ENCODE measurements at places on chromosomes 5 and 9.
A peak's percentile ranks its signal among the peaks of the same experiment; 100 is the strongest.

GRCh38 chr9:131951905-131952304 is 127.8 kb downstream of the MED27 start:
- DNase-seq: no peak

GRCh38 chr5:169707686-169708085 is 70.6 kb downstream of the DOCK2 start:
- DNase-seq: no peak

GRCh38 chr9:122355336-122355875 is 15.4 kb upstream of the PTGS1 start:
- no peak for DNase-seq

- DNase-seq: peak; percentile 33
Observed at GRCh38 chr5:151154931-151155774, 2.4 kb downstream of the ANXA6 start.

DNA sequence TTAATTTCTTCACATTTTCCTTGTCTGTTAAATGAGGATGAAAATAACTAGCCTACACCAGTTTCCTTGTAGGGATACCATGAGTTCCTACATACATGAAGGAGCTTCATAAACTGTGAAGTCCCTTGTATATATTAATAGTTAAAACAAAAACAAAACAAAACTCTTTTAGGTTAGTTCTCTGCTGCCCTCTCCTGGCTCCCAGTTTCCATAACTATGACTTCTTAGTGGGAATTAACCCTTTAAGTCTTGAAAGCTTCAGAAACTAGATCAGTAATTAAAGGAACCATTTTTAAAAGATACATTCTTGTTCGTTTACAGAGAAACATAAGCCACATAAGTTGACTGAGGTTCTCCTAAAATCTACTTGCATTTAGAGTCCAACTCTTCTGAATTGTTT is 500.0 kb upstream of the C9orf72 start:
- no peak for DNase-seq

DNA sequence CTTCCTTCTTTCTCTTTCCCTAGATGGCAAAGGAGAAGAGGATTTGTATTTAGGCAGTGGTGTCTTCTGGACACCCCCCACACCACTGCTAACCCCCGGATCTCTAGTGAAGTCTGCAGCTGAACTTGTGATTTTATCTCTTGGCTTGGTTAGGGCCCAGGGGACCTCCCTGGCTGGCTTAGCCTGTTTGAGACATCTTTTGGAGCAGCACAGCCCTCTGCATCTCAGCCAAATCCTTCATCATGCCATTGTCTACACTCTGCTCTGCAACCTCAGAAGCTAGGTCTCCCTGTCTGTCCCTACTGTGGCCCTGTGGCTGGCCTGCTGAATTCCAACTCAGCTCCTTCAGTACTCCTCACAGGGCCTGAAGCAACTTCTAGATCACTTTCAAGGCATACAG is 81.7 kb downstream of the MUSK start:
- no peak for DNase-seq

DNA sequence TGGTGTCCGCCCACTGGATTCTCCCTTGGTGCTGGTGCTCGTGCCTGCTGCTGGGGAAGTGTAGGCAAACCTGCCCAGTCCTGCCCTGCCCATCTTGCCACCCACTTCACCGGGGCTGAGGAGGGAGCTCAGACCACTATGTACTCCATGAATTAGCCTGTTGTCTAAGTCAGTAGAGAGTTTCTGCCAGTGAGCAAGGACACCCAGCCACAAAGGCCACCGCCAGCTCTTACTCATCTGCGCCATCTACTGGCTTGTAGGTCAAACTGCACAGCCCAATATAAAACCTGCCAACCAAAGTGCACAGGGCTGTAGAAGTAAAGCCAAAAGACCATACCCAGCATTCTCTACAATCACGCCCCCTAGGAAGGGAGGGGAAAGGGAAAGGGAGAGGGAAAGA is 102.3 kb downstream of the GLIS3 start:
- DNase-seq: no peak

- DNase-seq: no peak
Observed at GRCh38 chr5:81552852-81553566, 159.1 kb upstream of the ACOT12 start.

- DNase-seq: no peak
Observed at GRCh38 chr9:18281291-18281690, 192.7 kb upstream of the ADAMTSL1 start.

DNA sequence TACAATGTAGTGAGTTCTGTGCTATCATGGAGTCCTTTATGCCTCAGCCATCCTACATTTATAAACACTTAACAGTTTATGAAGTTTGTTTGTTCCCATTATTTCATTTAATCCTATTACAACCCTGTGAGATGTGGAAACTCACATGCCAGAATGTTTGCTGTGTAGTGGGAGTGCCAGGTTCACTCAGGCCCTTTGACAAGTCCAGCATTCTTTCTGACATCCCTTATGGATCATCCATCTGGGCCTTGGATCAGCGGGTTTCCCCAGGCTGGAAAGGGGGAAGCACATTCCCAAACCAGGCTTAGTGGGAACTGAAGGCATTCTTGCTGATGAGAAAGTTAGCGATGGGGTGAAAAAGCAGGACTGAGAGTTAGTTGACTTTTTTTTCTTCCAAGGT is 128.1 kb upstream of the OTULINL start:
- DNase-seq: no peak

DNA sequence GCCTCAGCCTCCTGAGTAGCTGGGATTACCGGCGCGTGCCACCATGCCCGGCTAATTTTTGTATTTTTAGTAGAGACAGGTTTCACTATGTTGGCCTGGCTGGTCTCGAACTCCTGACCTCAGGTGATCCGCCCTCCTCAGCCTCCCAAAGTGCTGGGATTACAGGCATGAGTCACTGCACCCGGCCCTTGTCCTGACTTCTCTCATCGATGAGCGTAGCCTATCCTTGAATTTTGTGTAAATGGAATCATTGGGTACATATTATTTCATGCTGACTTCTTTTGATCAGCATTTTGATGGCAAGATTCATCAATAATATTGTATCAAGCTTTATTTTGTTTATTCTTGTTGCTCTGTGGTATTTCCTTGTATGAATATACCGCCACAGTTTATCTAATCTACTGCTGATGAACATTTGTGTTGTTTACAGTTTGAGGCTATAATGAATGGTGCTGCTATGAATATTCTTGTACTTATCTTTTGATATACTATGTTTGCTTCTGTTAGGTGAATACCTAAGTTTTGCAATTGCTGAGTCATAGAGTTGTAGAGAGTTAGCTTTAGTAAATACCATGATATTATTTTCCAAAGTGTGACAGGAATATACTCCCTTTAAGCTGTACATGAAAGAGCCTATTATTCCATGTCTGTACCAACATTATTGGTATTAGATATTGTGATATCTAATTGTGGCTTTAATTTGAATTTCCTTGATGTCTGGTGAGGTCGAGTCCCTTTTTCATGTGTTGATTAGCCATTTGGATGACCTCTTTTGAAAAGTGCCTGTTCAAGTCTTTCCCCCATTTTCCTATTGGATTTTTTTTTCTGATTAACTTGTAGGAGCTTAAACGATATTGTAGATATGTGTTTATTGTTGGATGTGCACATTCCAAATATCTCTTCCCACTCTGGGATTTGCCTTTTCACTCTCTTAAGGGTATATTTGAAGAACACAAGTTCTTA is 107.5 kb downstream of the RGS3 start:
- no peak for DNase-seq

GRCh38 chr9:134188386-134189144 is 24.2 kb upstream of the RNU6ATAC start:
- DNase-seq: no peak

- DNase-seq: no peak
Observed at GRCh38 chr5:10266137-10266536, 16.1 kb downstream of the CCT5 start.

- DNase-seq: no peak
Observed at GRCh38 chr9:98856982-98857381, 49.5 kb downstream of the GALNT12 start.

DNA sequence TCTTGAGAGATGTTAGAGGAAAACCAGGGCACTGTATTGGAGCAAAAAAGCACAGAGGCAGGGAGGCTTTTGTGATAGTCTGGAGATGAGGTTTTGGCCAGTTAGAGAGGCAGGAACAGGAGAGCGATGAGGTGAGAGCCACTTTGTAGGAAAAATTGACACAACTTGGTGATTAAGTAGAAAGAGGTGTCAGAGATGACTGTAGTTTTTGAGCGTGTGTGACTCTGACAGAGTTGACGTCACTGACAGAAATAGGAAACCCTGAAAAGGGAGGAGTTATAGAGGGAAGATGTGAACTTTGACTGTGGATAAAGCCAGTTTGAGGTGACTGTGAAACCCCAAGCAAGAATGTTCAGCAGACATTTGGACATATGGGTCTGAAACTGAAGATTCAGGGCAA is 15.7 kb downstream of the NFX1 start:
- no peak for DNase-seq

- peak; percentile 47 for DNase-seq
Observed at GRCh38 chr5:43602461-43603343, at the start of gene NNT. Gene NNT, plus strand, starts transcription at chr5:43603180. Its CDS starts 6,016 bp downstream, at chr5:43609196.

GRCh38 chr9:4099976-4100735 is 199.7 kb downstream of the GLIS3 start:
- no peak for DNase-seq

DNA sequence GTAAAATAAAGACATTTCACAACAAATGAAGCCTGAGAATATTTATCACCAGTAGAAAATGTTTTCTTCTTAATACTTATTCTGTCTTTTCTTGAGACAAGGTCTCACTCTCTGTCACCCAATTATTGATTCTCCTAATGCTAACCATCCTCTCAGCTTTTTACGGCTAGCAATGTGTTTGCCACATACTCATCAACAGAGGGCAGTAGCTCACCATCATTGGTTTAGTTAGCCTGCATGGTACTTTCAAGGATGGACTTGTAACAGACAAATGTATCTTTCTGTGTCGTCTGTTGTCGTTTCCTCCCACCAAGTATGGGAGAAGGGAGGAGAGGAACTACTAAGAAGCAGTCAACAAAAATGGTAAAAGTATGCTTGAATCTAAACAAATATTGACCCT is 5.9 kb upstream of the ACO1 start:
- DNase-seq: no peak

- no peak for DNase-seq
Observed at GRCh38 chr9:83296123-83296522, 233.2 kb upstream of the RASEF start.

GRCh38 chr9:8660383-8660782 is 860.8 kb upstream of the DMAC1 start:
- DNase-seq: no peak

GRCh38 chr5:146475190-146475780 is 28.2 kb downstream of the TCERG1 start:
- DNase-seq: no peak

DNA sequence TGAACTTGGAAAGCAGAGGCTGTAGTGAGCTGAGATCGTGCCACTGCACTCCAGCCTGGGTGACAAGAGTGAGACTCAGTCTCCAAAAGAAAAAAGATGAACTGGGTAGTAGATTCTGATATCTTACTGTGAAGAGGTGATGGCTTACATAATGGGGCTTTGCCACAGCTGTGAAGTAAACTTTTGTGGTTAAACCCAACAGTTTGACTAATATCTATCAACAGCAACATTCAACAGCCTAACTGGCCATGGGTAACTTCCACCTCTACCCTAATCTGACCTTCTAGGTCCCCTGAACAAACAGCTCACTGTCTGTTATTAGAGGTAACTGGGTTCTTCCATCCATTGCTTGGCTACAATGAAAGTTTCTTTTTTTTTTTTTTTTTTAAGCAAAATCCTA is 52.1 kb downstream of the TLE1 start:
- DNase-seq: no peak

- DNase-seq: no peak
Observed at GRCh38 chr9:99340281-99340680, 118.2 kb downstream of the SEC61B start.

GRCh38 chr9:20125727-20126126 is 336.9 kb upstream of the SLC24A2 start:
- DNase-seq: no peak

DNA sequence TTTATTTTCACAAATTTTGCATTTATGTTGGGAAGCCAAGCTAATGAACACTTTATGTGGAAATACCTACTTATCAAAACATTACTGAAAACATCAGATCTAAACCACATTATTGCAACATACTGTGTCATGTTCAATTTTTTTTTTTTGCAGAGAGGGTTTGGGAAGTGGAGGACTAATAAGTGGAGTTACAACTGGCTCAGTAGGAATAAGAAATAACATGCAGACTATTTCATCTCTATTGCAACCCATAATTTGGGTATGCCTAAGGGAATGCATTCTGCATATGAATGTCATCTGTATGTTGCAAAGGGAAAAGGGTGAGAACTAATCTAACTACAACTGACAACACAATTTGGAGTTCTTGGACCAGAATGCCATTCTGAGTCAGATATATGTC is 41.8 kb downstream of the APC start:
- no peak for DNase-seq

- no peak for DNase-seq
Observed at GRCh38 chr9:137632230-137633161, 13.7 kb downstream of the EHMT1 start.

DNA sequence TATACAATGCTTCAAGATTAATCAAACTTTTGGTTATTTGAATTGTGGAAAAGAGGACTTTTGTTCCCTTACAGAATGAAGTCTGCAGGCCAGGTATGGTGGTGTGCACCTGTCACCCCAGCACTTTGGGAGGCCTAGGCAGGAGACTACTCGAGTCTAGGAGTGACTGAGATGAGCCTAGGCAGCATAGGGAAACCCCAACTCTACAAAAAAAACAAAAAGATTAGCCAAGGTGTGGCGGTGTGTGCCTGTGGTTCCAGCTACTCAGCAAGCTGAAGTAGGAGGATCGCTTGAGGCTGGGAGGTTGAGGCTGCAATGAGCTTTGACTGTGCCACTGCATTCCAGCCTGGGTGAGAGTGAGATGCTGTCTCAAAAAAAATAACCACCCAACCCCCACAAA is 9.3 kb downstream of the CCNH start:
- DNase-seq: no peak

DNA sequence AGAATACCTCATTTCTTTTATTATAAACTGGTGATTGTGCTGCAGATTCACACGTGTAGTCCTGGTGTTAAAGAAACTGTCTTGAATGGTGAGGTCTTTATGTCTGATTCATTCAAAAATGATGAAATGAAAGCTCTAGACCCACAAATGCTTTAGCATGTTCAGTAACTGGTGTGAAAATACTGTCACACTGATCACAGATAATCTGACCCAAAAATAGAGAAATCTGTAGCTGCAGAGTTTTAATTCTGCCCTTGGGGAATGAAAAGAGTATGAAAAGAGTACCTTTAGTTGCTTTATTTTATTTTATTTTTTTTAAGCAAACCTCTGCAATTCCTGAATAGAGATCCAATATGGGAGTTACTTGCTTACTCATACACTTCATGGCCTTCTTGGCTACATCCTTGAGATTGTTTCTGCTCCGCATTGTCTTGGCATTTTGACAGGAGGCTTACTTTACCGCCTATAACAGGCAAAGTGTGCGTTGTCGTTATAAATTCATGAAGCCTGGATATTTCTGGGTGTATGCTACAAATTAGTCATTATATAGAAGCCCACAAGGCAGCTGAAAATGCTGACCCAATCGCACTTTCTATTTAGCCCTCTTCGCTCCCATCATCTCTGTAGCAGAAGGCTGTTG is 2.7 kb downstream of the RGMB start:
- DNase-seq: no peak

GRCh38 chr9:132370592-132370991 is 15.8 kb upstream of the SETX start:
- DNase-seq: no peak
